ENCODE measurements at places on chromosomes 12 and 14.

DNA sequence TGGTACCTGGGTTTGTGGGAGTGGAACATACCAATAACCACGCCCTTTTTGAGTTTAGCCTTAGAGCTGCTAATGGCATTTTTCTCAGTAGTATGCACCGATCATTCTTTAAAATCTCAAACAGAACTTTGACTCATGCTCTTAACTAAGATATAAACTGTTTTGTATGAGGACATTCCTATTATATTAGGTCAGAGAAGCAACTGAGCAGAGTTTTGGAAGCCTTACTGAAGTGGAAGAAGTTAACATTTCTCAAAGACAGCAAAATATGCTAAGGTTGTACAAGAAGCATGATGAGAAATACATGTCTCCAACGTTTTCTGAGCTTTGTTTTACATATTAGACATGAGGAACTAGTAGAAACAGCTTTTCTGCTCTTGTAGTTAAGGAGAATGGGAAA lies 819.2 kb downstream of the FSCB start:
- DNase-seq = no peak

DNA sequence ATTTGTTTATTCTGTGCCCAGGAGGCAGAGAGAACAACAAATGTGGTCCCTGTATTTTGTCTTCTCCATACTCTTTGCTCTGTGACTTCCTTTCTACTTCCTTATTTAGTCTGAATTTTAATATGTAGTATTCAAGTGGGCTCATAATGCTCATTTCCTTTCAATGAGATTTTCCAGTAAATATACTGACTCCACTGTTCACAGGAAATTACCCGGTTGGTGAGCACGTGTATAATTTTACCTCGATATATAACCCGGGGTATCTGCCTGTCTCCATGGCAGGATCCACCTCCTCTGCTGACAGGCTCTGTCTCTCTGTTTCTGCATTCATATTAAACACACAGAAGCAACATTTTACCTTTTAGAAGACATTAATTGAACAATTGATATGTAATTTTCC lies 166.0 kb downstream of the SLC38A4 start:
- no peak for DNase-seq

DNA sequence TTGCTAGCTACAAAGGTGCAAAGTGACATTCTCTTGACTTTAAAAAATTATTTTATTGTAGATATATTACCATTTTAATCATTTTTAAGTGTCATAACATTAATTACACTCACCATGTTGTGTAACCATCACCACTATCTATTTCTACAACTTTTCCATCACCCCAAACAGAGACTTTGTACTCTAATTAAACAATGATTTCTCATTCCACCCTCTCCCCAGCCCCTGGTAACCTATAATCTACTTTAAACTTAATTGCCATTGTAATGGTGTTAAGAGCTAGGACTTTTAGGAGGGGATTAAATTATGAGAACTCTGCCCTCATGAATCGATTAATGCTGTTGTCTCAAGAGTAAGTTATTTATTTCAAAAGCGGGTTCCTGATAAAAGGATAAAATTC lies 352.9 kb upstream of the SEL1L start:
- no peak for DNase-seq

DNA sequence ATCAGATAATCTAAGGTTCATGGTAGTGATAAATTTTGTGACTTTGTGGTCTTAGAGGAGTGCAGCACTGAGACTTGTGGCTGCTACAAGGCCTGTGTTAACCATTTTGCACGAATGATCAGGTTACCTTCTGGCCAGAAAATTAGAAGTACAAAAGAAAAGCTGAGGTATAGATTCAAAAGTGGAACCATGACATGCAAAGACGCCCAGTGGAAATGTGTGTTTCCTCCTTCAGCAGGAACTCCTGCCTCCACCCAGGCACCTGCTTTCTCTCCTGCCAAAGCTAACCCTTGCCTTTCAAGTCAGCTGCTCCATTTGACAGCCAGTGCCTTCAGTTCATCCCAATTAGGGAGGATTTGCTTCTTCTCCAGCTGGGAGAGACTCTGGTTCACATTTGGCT lies 10.1 kb downstream of the PDE6H start:
- DNase-seq = no peak

- no peak for DNase-seq
Measured at GRCh38 chr14:59582845-59583509, 6.4 kb upstream of the CCDC175 start.

GRCh38 chr14:92647797-92648279 lies 100.6 kb downstream of the LGMN start:
- DNase-seq = no peak

- no peak for DNase-seq
Measured at GRCh38 chr14:96100161-96101064, 61.3 kb downstream of the C14orf132 start.

- no peak for DNase-seq
Measured at GRCh38 chr12:46382408-46382963, 9.9 kb upstream of the SLC38A2 start.

- DNase-seq = no peak
Measured at GRCh38 chr14:73058922-73059673, 764 bp downstream of the RBM25 start.

DNA sequence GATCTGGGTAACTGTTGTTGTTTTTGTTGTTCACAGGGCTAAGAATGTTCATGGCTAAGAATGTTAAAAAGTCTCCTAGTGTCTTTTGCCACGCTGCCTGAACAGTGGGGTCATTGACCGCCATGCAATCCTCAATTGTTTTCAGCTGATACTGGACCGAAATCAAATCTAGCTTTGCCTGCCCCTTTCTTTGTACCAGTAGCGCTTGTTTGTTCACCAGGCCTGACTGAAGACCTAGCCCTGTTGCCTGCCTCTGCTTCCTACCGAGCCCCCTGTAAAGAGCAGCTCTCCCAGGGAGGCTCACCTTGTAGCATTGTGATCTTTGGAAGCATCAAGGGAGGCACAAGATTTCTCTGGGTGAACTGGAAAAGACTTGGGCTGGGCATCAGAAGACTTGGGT lies 6.7 kb downstream of the PSEN1 start:
- no peak for DNase-seq

DNA sequence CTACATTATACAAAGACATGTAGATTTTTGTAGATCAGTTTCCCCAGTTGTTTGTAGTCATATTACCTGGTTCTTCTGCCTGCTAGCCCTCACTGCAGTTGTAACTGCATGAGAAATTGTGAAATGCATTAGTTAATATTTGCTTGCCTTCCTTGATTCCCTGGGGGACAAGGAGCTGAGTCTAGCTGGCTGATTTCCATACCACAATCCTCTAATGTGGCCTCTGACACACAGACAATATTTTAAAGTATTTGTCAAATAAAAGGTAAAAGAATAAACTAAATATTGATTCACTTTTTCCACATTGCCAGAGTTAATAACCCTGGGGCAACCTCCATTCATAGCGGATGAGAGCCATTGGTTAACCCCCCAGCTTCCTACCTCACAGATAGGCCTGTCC lies 128.8 kb upstream of the TMEM132C start:
- no peak for DNase-seq

DNA sequence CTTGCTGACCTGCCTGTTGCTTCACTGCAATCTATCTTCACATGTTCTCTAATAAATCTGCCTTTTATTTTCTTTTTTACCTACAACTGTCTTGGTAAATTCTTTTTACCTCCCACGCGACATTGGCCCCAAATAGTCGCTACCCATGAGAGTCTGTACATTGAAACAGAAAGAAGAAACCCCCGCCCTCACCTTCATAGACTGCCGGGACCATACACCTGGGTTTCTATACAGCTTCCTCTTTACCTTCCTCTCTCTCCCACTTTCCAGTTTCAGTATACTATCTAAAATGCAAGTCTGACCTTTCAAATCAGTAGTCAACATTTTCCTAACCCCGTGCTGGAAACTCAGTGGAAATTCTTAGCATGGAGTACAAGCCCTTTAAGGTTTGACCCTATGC lies 4.8 kb downstream of the SLC8A3 start:
- DNase-seq = no peak

- DNase-seq = no peak
Measured at GRCh38 chr14:77923131-77923936, 123.4 kb downstream of the ADCK1 start.

DNA sequence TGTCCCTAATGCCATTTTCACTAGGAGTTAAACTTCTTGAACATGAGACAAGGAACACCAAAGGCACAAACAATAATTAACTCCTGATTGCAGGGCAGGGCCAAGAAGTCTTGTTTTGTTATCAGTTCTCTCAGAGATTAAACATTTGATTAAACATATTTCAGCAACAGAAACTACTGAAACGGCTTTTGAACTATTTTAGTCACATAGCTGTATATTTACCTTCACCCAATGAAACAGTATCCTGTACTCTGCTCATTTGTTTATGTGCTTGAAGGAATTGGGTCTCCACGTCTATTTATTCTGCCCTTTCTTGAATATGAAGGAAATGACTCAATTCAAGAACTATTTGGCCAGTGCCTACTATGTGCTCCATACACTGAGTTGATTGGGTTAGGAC lies 51.3 kb upstream of the PTCSC3 start:
- no peak for DNase-seq

DNA sequence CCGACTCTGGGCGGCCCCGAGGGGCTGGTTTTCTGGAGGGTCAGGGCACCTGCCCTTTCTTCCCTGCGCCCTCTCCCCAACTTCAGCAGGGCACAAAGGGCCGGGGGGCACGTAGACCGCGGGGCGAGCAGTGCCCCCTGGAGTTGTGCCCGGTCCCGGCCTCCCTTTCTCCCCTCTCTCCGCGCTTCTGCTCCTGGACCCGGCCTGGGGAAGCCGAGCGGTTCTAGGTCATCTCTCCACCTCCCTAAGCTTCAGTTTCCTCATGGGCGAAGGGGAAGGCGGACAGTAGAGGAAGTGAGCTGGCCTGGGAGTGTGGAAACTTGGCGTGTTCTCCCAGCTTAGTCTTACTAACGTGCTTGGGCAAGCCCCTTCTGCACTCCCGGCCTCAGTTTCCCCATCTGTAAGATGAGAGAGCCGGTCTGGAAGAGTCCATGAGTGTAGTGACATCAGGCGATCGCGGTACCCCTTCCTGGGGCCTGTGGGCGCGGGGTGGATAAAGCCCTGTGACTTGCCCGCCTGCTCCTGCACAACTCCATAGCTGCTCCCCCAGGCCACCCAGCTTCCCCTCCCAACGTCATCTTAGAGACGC lies 158.6 kb upstream of the PARP11 start:
- no peak for DNase-seq

- DNase-seq = no peak
Measured at GRCh38 chr14:52304248-52304904, 9.7 kb upstream of the PTGER2 start.

DNA sequence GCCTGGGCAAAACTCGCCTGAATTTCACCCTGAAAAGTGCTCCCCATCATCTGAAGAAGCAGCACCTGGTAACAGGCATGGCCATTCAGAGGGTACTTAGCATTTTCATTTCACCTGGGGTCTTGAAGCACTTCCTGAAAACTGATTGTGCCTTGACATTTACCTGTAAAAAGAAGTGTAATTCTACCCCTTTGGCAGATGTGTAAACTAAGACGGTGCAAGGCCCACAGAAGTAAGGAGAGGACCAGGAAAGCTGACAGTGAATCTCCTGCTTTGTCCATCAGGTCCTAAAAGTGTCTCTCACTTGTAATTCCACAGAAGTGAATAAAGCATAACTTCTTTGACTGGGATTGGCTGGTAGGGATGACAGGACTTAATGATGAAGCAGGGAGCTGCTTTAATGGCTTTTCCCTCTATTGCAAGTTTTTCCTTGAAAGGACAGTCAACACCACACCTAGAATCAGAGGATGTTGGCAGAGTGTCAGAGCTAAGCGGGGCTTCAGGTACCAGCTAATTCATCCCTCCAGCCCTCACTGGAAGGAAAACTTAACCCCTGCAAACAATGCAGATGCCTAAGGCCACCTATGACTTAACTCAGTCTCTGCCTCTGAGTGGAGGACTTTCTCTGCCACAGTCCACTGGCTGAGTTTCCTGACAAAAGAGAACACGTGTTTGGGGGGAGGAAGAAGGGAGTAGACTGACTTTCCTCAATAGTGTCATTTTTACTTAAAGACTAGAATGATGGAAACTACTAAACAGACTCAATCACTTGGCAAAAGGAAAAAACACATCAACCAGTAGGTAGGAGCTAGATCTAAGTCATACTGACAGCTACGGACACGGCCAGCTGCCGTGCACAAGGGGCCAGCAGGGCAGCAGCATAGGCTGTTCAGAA lies 74.7 kb downstream of the NUAK1 start:
- no peak for DNase-seq

- DNase-seq = no peak
Measured at GRCh38 chr14:89110110-89110509, 285.7 kb downstream of the TTC8 start.

GRCh38 chr14:99252443-99252939 lies 19.5 kb downstream of the BCL11B start:
- no peak for DNase-seq

- DNase-seq = no peak
Measured at GRCh38 chr12:109625131-109625559, 51.6 kb downstream of the MVK start.

DNA sequence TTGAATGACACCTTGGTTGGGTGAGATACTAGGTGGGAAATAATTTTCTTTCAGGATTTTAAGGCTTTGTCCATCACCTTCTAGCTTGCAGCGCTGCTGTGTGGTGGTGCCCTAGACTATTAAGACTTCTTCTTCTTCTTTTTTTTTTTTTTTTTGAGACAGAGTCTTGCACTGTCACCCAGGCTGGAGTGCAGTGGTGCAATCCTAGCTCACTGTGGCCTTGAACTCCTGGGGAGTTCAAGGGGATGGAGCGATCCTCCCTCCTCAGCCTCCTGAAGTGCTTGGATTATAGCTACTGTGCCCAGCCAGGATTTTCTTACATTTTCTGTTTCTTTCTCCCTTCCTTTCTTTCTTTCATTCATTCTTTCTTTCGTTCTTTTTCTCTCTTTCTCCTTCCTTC lies 10.3 kb upstream of the MTA1 start:
- DNase-seq = no peak

- no peak for DNase-seq
Measured at GRCh38 chr12:8685051-8685450, 12.7 kb upstream of the RIMKLB start.

DNA sequence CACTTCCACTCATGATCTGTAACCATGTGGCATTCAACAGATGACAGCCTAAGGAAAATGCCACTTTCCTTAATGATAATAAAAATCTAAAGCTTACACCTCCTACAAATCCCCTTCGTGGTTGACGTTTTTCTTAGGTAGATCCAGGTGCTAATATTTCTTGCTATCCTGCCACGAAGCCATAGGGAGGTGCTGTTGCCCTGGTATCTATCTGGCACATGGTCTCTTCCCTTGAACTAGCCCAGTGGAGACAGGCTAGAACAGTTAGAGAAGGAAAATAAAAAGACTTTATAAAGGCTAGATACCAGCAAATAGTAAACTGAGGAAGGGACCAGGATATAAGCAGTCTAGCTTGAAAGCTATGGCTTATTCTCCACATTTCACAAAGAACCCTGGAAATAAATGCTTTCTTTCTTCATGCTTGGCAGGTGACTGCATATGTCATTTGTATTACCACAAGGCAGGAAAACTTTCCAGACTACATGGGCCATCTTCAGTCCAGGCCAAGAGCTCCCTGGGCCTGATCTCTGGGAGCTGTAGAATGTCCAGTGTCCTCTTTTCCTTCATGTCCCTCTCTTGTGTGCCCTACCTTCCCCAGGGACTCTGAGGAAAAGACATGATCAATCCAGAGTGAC lies 15.3 kb downstream of the SPIC start:
- DNase-seq = no peak

- DNase-seq = no peak
Measured at GRCh38 chr14:38838979-38839323, 264.1 kb downstream of the SEC23A start.

Measured in fibroblast of skin of left biceps (primary cell).